Activated T-helper 17 cell treated with anti-CD3 and anti-CD28 coated beads, Interleukin-2, amount 50 U/mL, for 72 hours (primary cell): ENCODE measurements at places on chromosomes 13 and 19.

DNA sequence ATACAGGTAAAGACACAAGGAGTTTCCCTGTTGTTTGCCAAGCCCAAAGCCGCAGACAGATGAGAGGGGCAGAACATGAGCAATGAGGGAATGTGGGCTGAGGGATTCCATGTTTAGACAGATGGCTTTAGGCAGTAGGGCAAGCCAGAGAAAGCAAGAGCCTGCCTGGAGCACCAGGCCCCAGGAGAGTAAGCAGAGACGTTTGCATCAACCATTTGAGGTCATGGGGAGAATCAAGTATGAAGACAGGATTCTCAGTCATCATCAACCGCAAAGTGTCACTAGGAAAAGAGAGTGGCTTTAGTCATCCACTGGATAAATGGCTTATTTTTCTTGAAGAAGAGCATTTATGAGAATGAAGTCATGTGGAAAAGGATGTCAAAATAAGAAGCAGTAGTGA is 184.7 kb downstream of the COG6 start:
- no peak overlapping the region for H3K27ac ChIP-seq
- H3K4me1 ChIP-seq, result no peaks in the 10 kb centered on the region
- no peaks in the 10 kb centered on the region for H3K27me3 ChIP-seq
- H3K36me3 ChIP-seq, result no peaks in the 10 kb centered on the region

DNA sequence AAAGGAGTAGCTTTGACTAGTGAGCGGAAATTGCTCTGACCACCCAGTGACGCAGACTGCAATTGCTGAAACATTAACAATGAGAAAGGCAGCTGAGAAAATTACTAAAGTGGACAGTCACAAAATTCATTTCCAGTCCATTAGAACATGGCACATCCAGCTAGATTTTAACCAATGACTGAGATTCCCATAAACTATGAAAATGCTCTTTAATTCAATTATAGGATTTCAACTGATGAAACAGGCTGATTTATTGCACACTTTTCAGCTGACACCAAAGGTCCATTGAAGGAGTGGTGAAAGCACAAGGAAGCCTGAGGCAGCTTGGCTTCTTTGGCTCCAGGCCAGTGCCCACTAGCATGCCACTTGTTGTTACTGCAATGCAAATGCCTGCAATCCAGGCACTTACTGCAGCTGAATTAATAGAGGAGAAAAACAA is 933.4 kb downstream of the SLITRK6 start:
- H3K4me3 ChIP-seq, result no peak overlapping the region
- H3K36me3 ChIP-seq, result no peaks in the 10 kb centered on the region
- H3K4me1 ChIP-seq, result no peaks in the 10 kb centered on the region
- peaks cover 3% of the 10 kb centered on the region for H3K27me3 ChIP-seq

DNA sequence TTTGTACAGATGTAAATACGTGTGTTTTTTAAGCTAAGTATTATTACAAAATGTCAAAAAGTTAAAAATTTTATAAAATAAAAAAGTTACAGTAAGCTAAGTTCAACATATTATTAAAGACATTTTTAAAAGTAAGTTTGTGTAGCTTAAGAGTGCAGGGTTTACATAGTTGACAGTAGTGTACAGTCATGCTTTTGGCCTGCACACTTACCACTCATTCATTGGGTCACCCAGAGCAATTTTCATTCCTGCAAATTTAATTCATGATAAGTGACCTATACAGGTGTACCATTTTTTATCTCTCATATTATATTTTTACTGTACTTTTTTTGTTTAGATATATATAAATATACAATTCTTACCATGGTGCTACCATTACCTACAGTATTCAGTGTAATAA is 769.9 kb upstream of the SLITRK6 start:
- H3K27me3 ChIP-seq, result no peaks in the 10 kb centered on the region
- H3K4me3 ChIP-seq, result no peak overlapping the region
- no peak for ATAC-seq
- no peaks in the 10 kb centered on the region for H3K36me3 ChIP-seq
- H3K4me1 ChIP-seq, result no peaks in the 10 kb centered on the region

- no peaks in the 10 kb centered on the region for H3K27me3 ChIP-seq
- H3K36me3 ChIP-seq, result peaks cover 70% of the 10 kb centered on the region
- peak overlapping the region; percentile 97 for H3K27ac ChIP-seq
These were observed 3.3 kb upstream of the GPR183 start for GRCh38 chr13:99310382-99311031.

DNA sequence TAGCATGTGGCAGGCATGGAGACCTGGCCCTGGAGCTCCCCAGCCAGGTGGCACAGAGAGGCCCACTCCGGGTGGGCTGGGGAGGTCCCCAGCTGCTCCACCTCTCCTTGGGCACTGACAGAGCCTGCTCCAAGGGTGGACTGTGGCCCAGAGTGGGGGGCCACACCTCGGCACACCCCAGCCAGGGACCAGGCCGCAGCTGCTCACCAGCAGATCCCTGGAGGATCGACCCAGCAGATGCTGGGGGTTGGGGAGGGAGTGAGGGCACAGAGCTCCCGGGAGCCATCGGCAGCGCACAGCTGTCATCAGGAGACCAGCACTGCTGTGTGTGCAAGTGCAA is 72.0 kb upstream of the KCTD15 start:
- no peak for ATAC-seq
- H3K27me3 ChIP-seq, result peaks cover 33% of the 10 kb centered on the region
- H3K36me3 ChIP-seq, result no peaks in the 10 kb centered on the region
- no peaks in the 10 kb centered on the region for H3K4me1 ChIP-seq

GRCh38 chr13:52162279-52163101 is 3.1 kb upstream of the NEK3 start:
- no peaks in the 10 kb centered on the region for H3K27me3 ChIP-seq
- H3K36me3 ChIP-seq, result peaks cover 22% of the 10 kb centered on the region
- ATAC-seq, result no peak
- H3K4me3 ChIP-seq, result no peak overlapping the region

DNA sequence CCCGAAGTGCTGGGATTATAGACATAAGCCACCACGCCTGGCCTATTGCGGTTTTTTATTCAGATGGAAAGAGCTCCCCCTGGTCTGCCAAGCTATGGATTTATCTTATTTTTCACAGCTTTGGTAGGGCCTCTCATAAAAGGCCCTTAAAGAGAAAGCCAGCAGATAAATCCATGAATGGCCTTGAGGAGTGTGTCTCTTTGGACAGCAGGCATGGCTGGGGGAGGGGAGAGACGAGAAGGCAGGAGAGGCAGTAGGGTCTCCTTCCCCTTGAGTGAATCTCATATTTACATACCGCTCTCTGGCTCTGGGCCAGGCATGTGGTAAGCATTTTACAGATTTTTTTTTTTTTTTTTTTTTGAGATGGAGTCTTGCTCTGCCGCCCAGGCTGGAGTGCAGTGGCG is 25.2 kb downstream of the MARK4 start:
- H3K4me1 ChIP-seq, result no peaks in the 10 kb centered on the region
- H3K4me3 ChIP-seq, result no peak overlapping the region
- H3K27me3 ChIP-seq, result no peaks in the 10 kb centered on the region
- no peak overlapping the region for H3K27ac ChIP-seq

DNA sequence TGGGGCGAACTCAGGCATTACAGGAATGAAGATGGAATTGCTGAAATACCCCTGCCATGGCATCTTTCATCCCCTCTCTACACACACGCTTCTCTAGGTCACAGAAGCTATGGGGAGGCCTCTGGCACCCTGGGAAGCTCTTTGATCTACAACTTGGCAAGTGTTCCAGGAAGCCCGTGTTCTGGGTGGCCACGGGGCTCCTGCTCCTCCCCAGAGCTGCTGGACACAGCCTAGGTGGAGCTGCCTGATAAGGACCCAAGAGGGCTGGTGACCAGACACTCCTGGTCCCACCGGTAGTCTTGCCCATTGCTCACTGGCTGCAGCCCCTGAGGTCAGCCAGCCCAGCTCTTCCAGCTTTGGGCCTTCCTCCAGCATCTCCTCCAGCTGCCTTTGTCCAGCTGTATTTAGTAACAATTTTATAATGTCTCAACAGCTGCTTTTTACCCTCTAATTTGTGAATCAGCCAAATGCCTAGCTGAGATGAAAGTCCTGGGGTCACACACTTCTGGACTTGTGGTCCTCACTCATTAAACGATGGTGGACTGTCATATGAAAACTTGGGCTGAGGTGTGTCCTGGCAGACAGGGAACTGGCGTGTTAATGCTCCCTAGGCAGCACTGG is 72.8 kb upstream of the SPATA13 start:
- H3K27me3 ChIP-seq, result peaks cover 18% of the 10 kb centered on the region
- no peaks in the 10 kb centered on the region for H3K36me3 ChIP-seq
- no peak for ATAC-seq
- no peaks in the 10 kb centered on the region for H3K4me1 ChIP-seq
- no peak overlapping the region for H3K27ac ChIP-seq

GRCh38 chr13:21639561-21639960 is 31.3 kb upstream of the FGF9 start:
- ATAC-seq, result no peak
- no peak overlapping the region for H3K27ac ChIP-seq
- no peaks in the 10 kb centered on the region for H3K36me3 ChIP-seq
- H3K4me1 ChIP-seq, result no peaks in the 10 kb centered on the region

GRCh38 chr13:75723901-75724300 is 87.8 kb downstream of the LMO7 start:
- H3K27ac ChIP-seq, result no peak overlapping the region
- no peak overlapping the region for H3K4me3 ChIP-seq
- H3K27me3 ChIP-seq, result no peaks in the 10 kb centered on the region
- H3K4me1 ChIP-seq, result no peaks in the 10 kb centered on the region
- no peaks in the 10 kb centered on the region for H3K36me3 ChIP-seq
- ATAC-seq, result no peak

DNA sequence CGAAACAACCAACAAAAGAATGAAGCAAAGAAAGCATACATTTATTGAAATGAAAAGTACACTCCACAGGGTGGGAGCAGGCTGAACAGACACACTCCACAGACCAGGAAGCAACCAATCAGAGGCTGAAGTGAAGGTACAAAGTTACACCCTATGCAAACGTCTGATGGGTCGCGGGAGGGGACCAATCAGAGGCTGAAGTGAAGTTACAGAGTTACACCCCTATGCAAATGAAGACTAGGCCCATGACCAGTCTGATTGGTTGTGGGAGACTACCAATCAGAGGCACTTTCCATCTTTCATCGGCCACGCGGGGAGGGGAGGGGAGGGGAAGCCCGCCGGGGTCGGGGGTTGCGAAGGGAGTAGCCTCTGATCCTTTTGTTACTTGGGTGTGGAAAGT is 12.4 kb upstream of the FBL start:
- no peaks in the 10 kb centered on the region for H3K4me1 ChIP-seq
- no peak overlapping the region for H3K4me3 ChIP-seq
- no peak overlapping the region for H3K27ac ChIP-seq
- no peaks in the 10 kb centered on the region for H3K36me3 ChIP-seq
- no peak for ATAC-seq

DNA sequence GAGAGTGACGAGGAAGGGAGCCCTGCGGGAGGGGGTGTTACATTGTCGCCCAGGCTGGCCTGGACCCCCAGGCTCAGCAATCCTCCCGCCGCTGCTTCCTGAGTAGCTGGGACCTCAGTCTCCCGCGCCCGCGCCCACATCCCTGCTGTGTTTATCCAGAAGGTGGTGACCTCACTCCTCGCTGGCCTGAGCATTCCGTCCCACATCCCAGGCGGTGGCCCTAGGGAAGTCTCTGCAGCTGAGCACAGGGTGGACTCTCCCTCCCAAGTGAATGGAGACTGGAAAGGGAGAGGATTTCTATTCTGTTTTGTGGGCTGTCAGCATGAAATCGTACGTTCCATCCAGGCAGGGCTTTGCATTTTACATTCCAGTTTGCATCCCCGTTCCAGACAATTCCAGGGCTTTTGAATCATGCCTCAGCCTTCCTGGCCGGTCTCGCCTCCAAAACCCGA is 401 bp upstream of the ZNF765 start:
- ATAC-seq, result peak; percentile 1
- peaks cover 41% of the 10 kb centered on the region for H3K36me3 ChIP-seq
- no peaks in the 10 kb centered on the region for H3K27me3 ChIP-seq
- H3K27ac ChIP-seq, result peak overlapping the region; percentile 69

- H3K4me3 ChIP-seq, result no peak overlapping the region
- ATAC-seq, result no peak
- H3K4me1 ChIP-seq, result no peaks in the 10 kb centered on the region
- no peak overlapping the region for H3K27ac ChIP-seq
- H3K27me3 ChIP-seq, result no peaks in the 10 kb centered on the region
- no peaks in the 10 kb centered on the region for H3K36me3 ChIP-seq
These were observed 676.7 kb upstream of the SPRY2 start for GRCh38 chr13:81017513-81018152.

- peaks cover 28% of the 10 kb centered on the region for H3K27me3 ChIP-seq
- no peaks in the 10 kb centered on the region for H3K4me1 ChIP-seq
- H3K36me3 ChIP-seq, result no peaks in the 10 kb centered on the region
- H3K27ac ChIP-seq, result no peak overlapping the region
- no peak for ATAC-seq
- no peak overlapping the region for H3K4me3 ChIP-seq
These were observed 17.1 kb upstream of the CHST8 start for GRCh38 chr19:33604651-33605050.

DNA sequence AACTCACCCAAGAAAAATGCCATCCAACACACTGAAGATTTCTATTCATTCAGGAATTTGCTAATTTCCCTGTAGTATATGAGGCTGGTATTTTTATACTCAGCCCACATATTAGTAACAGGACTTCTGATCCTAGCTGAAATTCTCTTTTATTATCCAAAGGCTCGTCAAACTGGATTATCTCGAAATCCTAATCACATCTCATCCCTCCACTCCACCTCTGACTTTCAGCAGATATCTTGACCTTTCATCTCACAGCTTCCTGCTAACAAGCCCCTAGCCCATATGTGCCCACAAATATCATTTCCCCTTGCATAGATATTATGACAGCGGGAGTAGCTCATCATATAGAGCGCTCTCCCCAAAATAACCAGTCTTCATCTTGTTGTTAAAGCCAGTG is 279.7 kb downstream of the FGF14 start:
- H3K27me3 ChIP-seq, result peaks cover 7% of the 10 kb centered on the region
- no peak overlapping the region for H3K27ac ChIP-seq
- H3K4me1 ChIP-seq, result no peaks in the 10 kb centered on the region

DNA sequence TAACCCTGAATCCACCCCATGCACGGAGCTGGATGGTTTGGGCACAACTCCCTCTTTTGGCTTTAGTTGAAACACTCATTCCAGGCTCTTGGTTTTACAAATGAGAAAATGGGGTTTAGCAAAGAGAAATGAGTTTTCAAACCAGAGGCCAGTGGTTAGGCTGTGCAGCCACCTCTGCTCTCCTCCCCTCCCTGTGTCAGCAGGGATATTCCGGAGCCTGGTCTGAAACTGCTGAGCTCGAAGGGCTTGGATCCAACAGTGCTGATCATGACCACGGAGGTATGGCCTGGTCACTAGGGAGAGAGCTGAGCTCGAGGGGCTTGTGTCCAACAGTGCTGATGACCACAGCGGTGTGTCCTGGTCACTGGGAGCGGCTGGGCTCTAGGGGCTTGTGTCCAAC is 41.5 kb downstream of the ZNF787 start:
- H3K27me3 ChIP-seq, result peaks cover 4% of the 10 kb centered on the region
- peak; percentile 15 for ATAC-seq
- no peak overlapping the region for H3K4me3 ChIP-seq
- H3K4me1 ChIP-seq, result peaks cover 9% of the 10 kb centered on the region
- no peaks in the 10 kb centered on the region for H3K36me3 ChIP-seq
